ENCODE measurements at places on chromosomes 1 and 21.

DNA sequence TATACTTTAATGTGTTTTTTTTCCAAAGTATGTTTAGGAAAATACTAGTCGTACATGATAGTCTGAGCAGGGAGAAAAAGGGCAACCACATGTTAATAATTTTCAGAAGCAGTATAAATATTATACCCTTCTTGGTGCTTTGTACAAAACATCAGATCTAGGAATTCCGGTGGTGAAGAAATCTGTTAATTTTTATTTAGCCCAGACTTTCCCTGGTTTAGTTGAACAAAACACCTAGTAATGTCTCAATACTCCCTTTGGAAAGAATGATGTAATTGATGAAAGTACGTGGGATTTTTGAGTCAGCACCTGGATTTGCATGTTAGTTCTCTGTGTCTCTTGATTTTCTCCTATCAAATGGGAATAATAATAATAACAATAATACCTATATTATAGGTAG is 38.4 kb upstream of the KCNK2 start:
- no peak overlapping the region for H3K27ac ChIP-seq
- DNase-seq = no peak
- H3K27me3 ChIP-seq = no peaks in the 10 kb centered on the region

DNA sequence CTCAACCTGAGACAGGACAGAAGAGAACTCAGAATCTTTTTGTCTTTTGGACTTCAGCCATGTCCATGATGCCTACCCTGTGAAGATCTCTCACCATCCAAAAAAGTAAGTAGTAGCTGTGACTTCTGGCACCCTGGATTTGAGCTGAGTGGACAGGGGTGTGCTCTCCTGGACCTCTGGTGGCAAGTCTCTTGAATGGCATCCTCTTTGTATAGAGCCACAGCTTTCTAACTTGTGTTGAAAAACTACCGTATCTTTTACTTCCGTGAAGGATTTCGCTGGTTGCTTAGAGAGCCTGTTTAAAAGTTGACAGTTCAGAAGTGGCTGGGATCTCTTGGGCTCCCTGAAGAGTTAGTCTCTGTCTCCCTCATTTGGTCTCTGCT is 1.8 kb downstream of the MFN2 start:
- H3K36me3 ChIP-seq = peaks cover 14% of the 10 kb centered on the region
- no peak for DNase-seq
- peak overlapping the region; percentile 72 for H3K27ac ChIP-seq
- no peaks in the 10 kb centered on the region for H3K27me3 ChIP-seq
- peak overlapping the region; percentile 99 for H3K4me3 ChIP-seq

DNA sequence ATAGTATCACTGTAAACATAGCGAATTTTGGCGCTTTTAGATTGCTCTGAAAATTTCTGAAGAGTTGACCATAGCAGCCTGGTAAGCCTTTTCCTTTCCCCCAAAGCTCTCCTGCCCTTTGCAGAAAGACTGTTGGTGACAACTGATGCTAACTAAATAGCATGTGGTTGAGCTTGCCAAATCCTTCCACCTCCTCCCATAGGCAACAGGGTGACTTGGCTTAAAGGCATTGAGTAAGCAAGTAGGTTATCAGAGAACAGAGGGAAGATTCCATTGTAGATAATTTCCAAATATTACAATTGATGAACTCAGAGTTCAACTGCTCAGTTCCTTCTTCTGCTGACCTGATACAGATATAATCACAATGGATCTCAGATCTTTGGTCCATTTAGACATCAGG is 19.9 kb upstream of the HMGCL start:
- no peak overlapping the region for H3K27ac ChIP-seq
- no peak overlapping the region for H3K4me3 ChIP-seq
- no peaks in the 10 kb centered on the region for H3K27me3 ChIP-seq
- peaks cover 18% of the 10 kb centered on the region for H3K36me3 ChIP-seq
- DNase-seq = no peak

GRCh38 chr1:234604495-234605398 is 5.2 kb downstream of the IRF2BP2 start:
- peak overlapping the region; percentile 95 for H3K27ac ChIP-seq
- DNase-seq = no peak
- H3K36me3 ChIP-seq = peaks cover 60% of the 10 kb centered on the region
- H3K27me3 ChIP-seq = no peaks in the 10 kb centered on the region

GRCh38 chr1:7528386-7529198 is 242.5 kb upstream of the VAMP3 start:
- H3K4me3 ChIP-seq = no peak overlapping the region
- H3K4me1 ChIP-seq = no peaks in the 10 kb centered on the region
- no peak overlapping the region for H3K27ac ChIP-seq
- DNase-seq = no peak

- DNase-seq = no peak
- no peaks in the 10 kb centered on the region for H3K27me3 ChIP-seq
- H3K4me3 ChIP-seq = no peak overlapping the region
These were observed 124.2 kb upstream of the B3GALT2 start for GRCh38 chr1:193310564-193310963.

DNA sequence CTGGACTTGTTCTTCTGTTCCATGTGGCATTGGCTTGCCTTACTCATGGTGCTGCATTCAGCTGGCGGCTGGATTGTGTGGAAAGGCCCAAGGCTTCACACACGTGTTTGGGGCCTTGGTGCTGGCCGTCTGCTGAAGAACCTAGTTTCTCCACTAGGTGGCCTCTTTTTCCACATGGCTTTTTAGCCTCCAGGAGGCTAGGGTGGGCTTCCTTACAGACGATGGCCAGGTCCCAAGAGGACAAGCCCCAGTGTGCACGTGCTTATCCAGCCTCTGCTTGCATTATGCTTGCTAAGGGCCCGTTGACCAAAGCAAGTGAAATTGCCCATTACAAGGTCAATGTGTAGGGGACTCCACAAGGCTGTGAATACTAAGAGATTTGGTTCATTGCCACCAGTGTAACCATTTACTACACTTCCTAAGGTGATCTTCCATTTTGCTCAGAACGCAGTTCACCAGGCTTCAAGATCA is 47.5 kb upstream of the FOXO6 start:
- H3K36me3 ChIP-seq = no peaks in the 10 kb centered on the region
- no peak overlapping the region for H3K27ac ChIP-seq

DNA sequence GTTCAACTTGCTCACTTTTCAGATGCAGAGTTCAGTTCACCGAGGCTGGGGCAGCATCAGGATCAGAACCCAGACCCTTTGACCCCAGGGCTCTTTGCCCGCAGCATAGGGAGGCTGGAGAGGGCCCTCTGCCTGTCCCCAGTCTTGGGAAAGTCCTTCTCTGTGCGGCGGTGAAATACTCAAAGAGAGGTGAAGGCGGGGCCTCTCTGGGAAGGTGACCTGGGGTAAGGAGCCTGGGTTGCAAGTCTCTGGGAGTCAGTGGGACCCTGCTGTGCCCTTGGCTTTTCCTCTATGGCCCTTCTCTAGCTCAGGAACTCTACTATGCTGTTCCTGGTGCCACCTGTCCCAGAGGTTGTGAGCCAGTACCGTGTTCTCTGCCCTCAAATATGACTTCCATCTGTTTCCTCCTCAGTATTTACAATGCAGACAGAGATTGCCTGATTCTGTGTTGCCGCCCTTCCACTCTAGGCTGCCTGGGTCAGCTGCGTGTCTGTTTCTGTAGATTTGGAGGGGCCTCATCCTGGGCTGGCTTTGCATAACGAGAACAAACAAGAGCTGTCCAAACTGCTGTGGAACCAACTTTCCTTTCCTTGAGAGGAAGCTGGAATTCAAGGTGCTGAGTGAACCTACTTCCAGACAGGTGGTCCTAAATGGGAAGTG is 18.7 kb upstream of the ZBTB21 start:
- H3K36me3 ChIP-seq = no peaks in the 10 kb centered on the region
- peaks cover 8% of the 10 kb centered on the region for H3K27me3 ChIP-seq
- peak; percentile 55 for DNase-seq

GRCh38 chr1:20921285-20921684 is 134.2 kb upstream of the HP1BP3 start:
- no peak overlapping the region for H3K4me3 ChIP-seq
- no peak overlapping the region for H3K27ac ChIP-seq
- peaks cover 3% of the 10 kb centered on the region for H3K4me1 ChIP-seq
- DNase-seq = no peak
- no peaks in the 10 kb centered on the region for H3K36me3 ChIP-seq
- no peaks in the 10 kb centered on the region for H3K27me3 ChIP-seq

DNA sequence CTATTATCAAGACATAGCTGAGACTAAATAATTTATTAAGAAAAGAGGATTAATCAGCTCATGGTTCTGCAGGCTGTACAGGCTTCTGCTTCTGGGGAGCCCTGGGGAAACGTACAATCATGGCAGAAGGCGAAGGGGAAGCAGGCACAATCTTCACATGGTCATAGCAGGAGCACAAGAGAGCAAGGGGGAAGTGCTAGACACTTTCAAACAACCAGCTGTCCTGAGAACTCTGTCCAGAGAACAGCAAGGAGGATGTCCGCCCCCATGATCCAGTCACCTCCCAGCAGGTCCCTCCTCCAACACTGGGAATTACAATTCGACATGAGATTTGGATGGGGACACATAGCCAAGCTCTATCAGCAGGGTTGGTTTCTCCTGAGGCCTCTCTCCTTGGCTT is 10.3 kb upstream of the SLC45A1 start:
- H3K27me3 ChIP-seq = peaks cover 9% of the 10 kb centered on the region
- H3K36me3 ChIP-seq = no peaks in the 10 kb centered on the region
- H3K27ac ChIP-seq = no peak overlapping the region
- no peak overlapping the region for H3K4me3 ChIP-seq
- DNase-seq = no peak
- no peaks in the 10 kb centered on the region for H3K4me1 ChIP-seq

GRCh38 chr1:20604678-20605077 is 15.8 kb downstream of the CDA start:
- no peak overlapping the region for H3K27ac ChIP-seq
- no peak for DNase-seq
- H3K4me1 ChIP-seq = no peaks in the 10 kb centered on the region
- H3K4me3 ChIP-seq = no peak overlapping the region
- H3K36me3 ChIP-seq = no peaks in the 10 kb centered on the region
- peaks cover 3% of the 10 kb centered on the region for H3K27me3 ChIP-seq

DNA sequence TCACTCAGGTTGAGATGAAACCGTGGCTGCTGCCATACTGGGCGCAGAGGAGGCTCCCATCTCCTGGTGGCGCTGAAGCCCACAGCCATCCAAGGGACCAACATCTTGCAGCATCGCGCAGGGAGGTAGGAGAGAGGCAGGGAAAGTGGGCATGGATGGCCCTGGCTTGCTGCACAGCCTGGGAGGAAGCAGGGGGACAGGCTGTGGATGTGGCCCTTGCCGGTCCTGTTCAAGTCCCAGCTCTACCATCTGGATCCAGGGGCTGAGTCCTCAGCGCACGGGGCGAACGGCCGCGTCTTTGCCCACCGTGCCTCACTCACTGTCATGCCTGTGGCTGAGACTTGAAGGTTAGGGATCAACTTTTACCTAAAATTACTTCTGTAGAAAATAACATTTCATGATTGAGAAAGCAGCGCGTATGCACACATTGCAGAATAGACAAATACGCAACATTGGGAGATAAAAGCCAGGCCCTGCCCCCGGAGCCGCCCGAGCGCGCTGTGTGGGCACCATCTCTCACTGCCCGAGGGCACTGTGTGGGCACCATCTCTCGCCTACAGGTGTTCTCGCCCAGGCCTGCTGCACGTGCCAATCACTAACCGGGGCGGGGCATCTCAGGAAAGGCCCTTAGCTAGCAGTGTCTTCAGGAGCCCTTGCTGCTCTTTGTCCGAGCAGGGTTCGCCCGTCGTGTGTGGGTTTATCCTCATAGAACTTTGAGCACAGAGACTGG is 11.5 kb downstream of the SLX9 start:
- H3K27ac ChIP-seq = no peak overlapping the region
- DNase-seq = peak; percentile 18
- H3K4me1 ChIP-seq = peaks cover 15% of the 10 kb centered on the region
- no peaks in the 10 kb centered on the region for H3K36me3 ChIP-seq
- no peak overlapping the region for H3K4me3 ChIP-seq

DNA sequence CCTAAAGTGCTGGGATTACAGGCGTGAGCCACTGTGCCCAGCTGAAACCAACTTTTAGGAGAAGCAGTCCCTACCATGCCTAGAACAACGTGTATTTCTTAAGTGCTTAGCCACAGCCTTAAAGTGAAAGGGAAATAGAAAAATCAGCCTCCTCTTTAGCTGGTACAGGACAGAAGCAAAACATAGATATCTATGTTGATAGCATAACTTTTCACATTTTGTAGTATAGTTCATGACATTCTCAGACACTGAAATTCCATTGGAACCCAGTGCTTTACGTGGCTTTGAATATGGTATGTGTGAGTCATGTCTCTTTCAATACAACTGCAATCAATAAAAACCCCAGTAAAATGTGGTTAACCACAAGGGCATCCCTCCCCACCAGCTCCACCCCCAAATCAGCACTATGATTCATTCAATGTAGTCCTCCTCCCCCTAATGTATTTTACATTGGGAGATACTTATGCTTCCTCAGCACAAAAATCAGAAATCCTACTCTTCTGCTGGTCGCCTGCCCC is 32.1 kb downstream of the TGFB2 start:
- H3K27ac ChIP-seq = peak overlapping the region; percentile 37
- DNase-seq = peak; percentile 67
- H3K4me1 ChIP-seq = peaks cover 9% of the 10 kb centered on the region
- no peaks in the 10 kb centered on the region for H3K36me3 ChIP-seq

- H3K4me1 ChIP-seq = peaks cover 3% of the 10 kb centered on the region
- no peak overlapping the region for H3K27ac ChIP-seq
- no peak overlapping the region for H3K4me3 ChIP-seq
These were observed 106.3 kb upstream of the CSF3R start for GRCh38 chr1:36588972-36589371.

DNA sequence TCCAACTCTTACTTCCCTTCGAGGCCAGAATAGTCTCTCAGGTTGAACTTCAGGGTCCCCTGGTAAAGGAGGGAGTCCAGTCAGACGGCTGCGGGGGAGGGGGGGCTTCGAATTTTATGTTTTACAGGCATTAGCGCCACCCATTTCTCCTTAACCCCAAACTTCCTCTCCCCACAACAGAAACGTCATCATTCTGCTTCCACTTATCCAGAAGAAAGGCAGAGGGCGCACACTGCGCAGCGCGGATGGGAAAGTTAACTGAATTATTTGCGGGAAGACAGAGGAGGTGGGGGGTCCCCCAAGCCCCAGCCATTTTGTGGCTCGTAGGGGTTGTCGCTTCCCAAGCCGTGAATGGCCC is 529 bp upstream of the PRMT2 start:
- peaks cover 32% of the 10 kb centered on the region for H3K4me1 ChIP-seq
- DNase-seq = no peak
- H3K4me3 ChIP-seq = peak overlapping the region; percentile 98
- no peaks in the 10 kb centered on the region for H3K27me3 ChIP-seq
- H3K27ac ChIP-seq = peak overlapping the region; percentile 93

DNA sequence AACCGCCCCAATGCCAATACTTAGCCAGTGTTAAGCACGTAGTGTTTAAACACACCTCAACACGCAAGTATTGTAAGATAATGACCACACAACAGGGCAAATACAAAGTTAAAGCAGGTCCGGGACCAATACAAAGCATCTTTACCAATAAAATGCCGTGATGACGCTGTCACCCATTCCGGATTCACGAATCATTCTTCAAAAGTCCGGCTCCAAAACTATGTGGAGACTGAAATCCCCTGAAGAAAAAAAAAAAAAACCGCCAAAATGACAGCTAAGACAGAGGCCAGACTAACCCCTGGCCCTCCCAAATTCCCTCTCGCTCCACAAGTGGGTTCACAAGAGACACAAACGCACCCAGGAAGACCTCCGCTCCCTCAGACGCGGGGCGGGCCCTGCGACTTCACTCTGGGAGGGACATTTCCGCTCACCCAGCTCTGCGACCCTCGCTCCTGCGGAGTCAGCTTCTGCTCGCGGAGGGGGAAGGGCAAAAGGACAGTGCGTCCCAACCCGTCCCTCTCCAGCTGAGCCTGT is 625 bp upstream of the DARS2 start:
- H3K36me3 ChIP-seq = peaks cover 16% of the 10 kb centered on the region
- peak; percentile 80 for DNase-seq
- H3K4me3 ChIP-seq = peak overlapping the region; percentile 95

GRCh38 chr1:106897976-106898375 is 158.5 kb upstream of the PRMT6 start:
- DNase-seq = no peak
- no peak overlapping the region for H3K27ac ChIP-seq
- no peaks in the 10 kb centered on the region for H3K36me3 ChIP-seq
- no peaks in the 10 kb centered on the region for H3K27me3 ChIP-seq
- H3K4me1 ChIP-seq = no peaks in the 10 kb centered on the region

Measured in natural killer cell treated with Interleukin-12 subunit alpha and Interleukin-12 subunit beta and Interleukin-15 and Interleukin-18, amount 100 ng/mL, for 72 hours (primary cell).